ENCODE measurements at places on chromosomes 5 and 9.

GRCh38 chr5:90658620-90659019 lies 100.0 kb downstream of the ADGRV1 start:
- no peak for DNase-seq

- peak; percentile 80 for DNase-seq
Observed at GRCh38 chr5:111158105-111158744, 66.0 kb upstream of the CAMK4 start.

GRCh38 chr9:18783909-18784308 lies 249.1 kb downstream of the SAXO1 start:
- no peak for DNase-seq

DNA sequence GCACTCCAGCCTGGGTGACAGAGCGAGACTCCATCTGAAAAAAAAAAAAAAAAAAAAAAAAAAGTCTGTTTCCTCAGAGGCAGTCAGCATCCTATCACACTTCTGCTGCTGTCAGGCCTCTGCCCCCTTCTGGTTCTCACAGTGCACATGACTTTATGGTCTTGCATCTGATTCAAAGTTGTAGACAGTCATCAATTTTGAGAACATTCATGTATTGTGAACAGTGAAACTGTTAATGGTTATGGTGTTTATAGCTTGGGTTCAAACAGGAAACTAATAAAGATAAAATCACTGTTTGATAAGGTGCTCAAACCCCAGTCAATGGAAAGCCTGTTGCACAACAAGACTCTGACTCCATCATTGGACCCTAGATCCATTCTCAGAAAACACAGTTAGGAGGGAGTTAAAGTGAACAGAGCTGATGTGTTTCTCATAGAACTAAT lies 61.4 kb downstream of the FOXD1 start:
- DNase-seq, result peak; percentile 12

GRCh38 chr9:134884492-134884891 lies 3.9 kb downstream of the FCN2 start:
- no peak for DNase-seq

DNA sequence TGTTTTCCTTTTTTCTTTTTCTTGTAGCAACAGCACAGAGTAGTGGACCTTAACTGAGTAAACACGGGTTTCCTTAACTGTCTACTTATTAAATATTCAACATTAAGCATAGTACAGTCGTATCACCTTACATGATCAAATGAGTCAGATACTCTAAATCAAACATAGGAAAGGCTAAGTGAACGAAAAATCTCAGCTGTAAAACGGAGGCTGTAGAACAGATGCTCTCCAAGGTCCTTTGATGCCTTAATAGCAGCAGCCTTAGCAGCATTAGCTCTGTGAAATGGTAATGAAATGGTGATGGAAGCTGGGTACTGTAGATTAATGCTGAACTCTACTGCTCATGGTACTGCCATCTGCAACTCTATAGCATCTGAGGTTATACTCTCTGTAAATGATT lies 1433.3 kb upstream of the C9orf72 start:
- DNase-seq, result peak; percentile 53

DNA sequence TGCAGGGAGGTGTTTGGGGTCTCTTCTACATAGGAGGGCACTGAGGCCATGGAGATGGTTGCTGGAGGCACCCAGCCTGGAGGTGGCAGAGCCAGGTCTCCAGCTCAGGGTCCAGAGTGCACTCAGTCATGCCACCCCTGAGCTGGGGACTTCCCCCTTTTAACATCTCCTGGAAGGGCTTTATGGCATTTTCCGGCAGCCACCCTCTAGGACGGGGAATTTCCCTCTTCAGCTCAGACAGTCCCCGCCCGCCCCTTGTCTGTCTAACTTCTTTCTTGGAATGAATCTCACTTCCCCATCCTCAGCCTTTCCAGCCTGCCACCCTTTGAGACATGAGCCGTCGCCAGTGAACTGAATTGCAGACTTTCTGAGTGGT lies 49.9 kb downstream of the COL15A1 start:
- no peak for DNase-seq

DNA sequence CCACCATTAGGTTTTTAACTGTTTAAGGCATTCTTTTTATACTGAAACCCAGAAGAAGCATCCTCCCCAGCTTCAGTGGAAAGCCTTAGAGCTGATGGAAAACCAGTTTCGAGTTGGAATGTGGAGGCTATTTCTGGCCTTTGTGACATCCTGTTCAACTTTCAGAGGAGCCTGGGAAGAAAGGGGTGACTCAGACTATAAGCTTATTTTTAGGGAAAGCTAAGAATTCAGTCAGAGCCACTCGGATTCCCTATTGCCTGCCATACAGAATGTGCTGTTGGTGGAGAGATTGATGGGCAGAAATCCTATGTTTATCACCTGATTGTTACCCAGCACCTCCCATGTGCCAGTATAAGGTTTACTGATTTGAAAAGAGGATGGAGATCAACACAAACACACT lies 19.8 kb downstream of the PALM2AKAP2 start:
- no peak for DNase-seq

DNA sequence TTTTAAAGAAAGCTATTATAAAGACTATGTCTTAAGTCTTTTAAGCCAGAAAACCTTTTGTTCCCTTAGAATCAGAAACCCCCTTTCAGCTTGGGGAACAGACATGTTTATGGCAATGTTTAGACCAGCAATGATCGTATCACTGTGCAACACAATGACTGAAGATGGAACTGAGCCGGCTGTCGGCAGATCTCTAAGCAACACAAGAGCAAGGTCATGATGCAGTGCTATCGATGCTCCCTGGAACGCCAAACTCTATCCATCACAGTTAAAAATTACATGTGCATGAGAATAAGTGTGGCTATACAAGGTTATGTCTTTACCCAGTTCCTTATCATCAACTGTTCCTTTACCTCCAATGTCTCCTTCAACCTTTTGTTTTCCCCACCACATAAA lies 1.8 kb upstream of the RNF44 start:
- no peak for DNase-seq

DNA sequence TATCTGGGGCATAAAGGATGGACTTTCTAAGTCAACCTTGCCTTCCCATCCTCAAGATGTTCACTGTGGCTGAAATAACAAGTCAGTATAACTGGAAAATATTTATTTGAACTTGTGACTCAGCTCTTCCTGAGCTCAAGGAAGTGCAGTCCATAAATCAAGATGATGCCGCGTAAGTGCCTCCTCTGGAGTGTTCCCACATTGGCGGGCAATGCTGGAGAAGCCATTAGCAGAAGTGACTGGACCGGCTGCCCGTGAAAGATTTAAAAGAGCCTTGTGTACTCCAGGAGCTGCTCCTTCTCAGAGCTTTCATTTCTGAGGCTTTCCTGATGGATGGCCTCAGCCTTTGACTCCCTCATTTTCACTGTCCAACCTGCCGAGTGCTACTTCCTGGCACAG lies 17.4 kb downstream of the TMOD1 start:
- no peak for DNase-seq

GRCh38 chr5:78787783-78788182 lies 139.2 kb upstream of the LHFPL2 start:
- no peak for DNase-seq

DNA sequence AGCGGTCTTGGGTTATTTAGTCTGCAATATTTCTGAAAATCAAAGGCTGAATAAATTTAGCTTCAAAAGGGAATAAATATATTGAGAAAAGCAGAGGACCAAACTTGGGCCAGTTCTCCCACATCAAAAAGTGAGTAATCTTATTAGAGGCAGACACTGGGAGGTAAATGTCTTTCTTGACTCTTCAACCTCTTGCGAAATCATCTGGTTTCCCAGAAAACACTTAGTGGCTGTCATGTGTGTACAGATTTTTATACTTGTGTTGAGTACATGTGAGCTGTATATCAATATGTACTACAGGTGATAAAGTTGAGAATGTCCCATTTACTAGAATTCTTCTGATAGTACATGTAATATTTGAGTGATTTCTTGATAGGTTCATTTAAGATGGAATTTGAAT lies 454.9 kb downstream of the PRR16 start:
- no peak for DNase-seq
